Memory B cell (primary cell): ENCODE measurements at places on chromosomes 1 and 21.
A peak's percentile ranks its signal among the peaks of the same experiment; 100 is the strongest.

DNA sequence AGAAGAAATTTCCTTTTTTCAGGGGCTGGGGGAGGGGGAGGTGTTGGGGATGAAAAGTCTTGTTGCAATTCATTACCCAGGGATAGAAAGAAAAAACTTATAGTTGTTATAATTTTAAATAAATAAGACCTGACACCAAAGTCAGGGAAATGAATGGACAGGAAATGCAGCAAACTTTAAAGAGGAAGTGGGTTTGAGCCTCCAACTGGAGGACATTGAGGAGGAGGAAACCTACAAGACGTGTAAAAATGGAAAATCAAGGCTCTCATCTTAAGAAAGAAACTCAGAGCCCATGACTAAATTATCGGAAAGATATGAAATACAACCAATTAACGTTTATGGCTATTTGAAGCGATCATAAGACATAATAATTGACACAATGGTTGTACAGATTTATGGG, 54.4 kb downstream of the NIBAN1 start:
- DNase-seq = no peak

DNA sequence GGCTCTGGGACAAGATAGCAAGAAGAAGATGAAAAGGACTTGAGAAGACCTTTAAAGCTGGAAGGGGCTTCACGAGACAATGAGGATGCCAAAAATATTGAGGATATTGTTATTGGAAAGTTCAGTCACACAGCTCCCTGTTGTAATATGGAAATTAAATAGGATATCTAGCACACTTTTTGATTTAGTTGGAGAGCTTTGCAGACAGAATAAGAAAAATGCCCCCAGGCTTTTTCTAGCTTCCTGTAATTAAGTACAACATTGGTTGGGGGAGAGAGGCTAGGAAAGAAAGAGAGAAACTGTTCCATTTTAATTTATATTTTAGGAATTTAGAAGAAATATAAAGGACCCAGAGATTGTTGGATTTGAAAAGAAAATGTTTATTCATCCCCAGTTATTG, 27.5 kb downstream of the RBM11 start:
- no peak for DNase-seq

- DNase-seq = no peak
Measured at GRCh38 chr1:154500533-154500932, 1.5 kb upstream of the TDRD10 start.

DNA sequence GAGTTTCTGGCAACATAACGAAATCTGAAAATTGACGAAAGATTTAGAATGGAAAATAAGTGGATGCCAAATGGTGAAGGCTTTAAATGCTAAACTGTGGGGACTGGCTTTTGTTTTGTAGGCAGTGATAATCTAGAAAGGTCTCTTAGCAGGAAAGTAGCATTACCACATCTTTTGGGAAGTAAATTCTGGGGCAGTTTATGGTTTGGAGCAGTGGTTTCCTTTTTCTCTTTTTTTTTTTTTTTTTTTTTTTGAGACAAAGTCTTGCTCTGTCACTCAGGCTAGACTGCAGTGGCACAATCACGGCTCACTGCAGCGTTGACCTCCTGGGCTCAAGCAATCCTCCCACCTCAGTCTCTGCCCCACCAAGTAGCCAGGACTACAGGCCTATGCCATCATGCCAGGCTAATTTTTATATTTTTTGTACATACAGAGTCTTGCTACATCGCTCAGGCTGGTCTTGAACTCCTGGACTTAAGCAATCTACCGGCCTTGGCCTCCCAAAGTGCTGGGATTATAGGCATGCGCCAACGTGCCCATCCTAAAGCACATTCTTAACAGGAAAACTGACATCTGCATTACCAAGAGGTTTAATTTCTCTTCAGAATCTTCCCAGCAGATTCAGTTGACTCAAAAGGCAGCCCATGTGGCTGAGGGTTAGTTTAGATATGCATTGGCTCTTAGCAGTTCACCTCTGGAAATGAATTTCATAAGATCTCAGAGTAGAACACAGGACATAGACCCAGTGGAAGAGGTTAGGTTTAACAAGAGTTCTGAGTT, 32.9 kb downstream of the C21orf91 start:
- DNase-seq = no peak

DNA sequence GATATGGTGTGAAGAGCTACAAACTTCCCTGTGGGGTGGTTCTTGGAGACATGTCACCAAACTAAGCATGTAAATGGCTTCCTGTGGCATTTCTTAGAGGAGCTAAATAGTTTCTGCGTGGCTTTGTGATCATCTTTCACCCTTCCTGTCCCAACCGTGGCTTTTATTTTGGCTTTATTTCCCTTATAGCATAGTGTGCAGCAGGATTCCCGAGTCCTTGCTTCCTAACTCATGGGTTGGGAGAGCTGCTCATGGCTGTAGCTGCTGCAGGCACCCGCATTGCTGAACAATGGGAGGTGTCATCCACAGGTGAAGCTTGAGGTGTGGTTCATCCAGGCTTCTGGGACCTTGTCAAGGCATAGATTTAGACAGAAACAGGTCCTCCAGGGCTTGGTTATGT, 192.0 kb downstream of the SDCCAG8 start:
- DNase-seq = no peak

DNA sequence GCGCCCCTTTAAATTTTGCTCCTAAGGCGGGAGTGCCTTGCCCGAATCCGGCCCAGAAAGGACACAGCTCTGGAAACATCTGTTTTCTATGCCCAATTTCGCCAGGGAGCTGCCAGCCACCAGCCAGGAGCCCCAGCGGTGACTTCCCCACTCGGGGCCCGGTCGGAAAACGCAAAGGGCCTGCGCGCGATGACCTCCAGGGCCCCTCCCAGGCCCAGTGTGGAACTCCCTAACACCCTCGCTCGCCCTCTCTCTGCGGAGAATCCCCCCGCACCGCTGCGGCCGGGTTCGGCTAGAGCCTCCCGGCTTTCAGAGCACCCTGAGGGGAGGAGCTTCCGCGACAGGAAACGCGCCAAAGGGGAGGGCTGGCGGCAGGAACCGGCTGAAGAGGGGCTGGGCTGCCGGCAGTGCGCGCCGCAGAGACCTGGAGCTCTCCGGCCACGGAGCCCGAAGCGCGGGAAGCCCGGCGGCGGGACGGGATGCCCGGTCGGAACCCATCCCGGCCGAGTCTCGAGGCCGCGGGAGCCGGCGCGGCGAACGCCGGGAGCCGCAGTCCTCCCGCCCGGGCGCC, 505 bp downstream of the CLSPN start:
- DNase-seq = peak; percentile 60

GRCh38 chr1:82177192-82177591, 376.5 kb downstream of the ADGRL2 start:
- no peak for DNase-seq

DNA sequence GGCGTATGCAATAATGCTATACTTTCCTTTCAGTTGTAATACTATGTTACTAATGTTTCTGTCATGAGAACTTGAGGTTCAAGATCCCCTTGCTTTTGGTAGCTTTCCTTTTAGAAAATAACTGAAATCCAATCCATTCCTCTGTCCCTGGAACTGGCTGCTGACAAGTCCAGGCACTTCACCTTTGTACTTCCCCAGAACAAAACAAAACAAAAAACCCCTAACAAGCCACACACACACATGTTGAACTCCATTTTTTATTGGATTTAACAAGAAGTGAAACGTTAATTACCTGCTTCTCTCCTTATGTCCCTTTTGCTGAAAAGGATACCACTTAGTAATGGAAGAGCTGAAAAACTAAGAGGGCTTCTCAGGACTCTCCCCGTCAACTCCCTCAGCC, 26.1 kb upstream of the SDC3 start:
- DNase-seq = no peak

GRCh38 chr1:38489844-38490270, 369.7 kb downstream of the RRAGC start:
- DNase-seq = no peak

DNA sequence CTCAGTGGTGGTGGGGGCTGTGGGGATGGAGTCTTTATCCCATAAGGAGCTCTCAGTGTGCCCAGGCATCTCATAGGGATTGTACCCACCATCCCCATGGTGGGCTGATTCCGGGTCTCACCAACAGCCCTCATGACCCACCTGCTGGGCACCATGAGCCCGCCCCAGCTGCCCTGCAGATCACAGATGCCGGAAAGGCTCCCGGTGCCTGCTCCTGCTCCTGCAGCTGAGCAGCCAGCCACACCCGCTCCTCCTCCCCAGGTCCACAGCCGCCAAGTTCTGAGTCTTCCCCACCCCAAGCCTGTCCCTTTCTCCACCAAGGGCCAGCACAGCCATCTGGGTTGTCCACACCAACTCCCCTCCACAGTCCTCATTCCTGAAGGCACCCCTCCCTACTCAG, 15.5 kb upstream of the TSPEAR start:
- DNase-seq = no peak

GRCh38 chr1:38616846-38617245, 242.7 kb downstream of the RRAGC start:
- no peak for DNase-seq

DNA sequence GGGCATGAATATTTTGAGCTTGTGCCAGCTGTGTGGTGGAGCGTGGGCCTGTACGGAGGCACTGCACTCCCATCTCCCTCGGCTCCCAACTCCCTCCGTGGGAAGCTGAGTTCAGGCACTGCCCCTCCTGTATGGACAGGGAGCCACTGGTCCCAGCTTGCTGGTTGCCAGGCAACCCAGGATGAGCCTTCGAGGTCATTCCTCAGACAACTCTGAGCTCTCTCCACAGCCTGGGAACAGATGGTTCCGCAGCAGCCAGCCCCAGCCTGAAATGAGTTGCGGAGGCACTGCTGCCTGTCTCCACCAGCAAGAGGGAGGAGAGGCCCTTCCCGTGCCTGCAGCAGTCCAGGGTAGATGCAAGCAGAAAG, 58.4 kb upstream of the TENT5B start:
- no peak for DNase-seq

DNA sequence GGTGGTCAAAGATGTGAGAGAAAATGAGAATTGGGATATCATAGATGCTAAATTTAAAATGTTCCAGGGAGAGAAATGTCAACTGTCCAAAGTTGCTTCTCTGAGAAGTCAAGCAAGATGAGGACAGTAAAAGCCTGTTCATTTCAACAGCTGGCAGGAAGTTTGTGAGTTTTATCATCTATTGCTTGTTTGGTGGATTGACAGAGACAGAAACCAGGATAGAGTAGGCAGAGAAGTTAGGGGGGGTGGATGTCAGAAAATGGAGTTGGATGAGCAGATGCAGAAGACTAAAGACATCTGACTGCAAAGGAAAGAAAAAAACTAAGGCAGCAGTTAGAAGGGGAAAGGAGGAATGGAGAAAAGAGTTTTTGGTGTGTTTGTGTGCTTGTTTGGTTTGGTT, 78.4 kb downstream of the AK5 start:
- no peak for DNase-seq

GRCh38 chr1:34404804-34405203, 228.1 kb downstream of the C1orf94 start:
- no peak for DNase-seq

DNA sequence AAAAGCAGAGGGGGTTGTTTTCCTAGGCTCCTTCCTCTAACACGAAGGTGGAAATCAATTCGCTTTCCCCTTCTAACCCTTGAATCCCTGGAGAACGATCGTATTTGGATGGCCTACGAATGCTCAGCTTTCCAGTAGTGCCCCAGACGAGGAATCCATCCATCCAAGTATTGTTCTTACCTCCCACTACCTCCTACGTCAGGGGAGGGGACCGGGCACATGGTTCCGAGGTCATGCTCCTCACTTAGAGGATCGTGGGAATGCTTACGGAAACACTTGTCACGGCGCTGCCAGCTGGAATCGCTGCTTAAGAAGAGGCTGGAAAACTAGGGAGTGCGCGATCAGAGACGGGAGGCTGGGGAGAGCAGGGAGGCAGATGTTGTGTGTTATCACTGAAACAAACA, 47.4 kb downstream of the CAPZB start:
- no peak for DNase-seq

DNA sequence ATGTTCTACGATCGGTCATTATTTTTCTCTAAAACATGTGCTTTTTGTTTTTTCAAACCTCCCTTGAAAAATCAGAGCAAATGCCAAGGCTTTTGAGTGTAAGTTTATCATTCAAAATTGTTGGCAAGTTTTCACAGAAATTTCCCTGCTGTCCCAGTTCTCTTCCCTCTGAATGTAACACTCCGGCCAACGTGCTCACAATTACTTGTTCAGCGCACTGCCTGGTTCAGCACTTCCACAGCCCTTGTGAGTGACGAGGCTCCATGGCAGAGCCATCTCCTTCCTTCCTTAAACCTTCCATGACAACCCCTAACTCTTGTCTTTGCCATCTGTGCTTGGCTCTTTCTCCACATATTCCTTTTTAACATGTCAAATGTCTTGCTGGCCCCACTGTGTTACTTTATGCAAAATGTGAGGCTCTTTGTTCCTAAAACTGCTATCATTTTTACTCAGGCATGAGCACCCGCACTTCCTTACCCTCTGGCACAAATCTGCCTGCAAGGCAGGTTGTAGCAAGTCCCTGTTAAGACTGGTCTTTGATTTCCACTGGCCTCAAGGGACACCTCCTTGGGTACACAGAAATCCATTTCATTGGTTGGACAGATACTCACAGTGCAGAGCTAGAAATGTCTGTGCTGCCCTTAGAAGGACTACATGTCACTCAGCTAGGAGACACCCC, 142.8 kb downstream of the HUNK start:
- DNase-seq = no peak

DNA sequence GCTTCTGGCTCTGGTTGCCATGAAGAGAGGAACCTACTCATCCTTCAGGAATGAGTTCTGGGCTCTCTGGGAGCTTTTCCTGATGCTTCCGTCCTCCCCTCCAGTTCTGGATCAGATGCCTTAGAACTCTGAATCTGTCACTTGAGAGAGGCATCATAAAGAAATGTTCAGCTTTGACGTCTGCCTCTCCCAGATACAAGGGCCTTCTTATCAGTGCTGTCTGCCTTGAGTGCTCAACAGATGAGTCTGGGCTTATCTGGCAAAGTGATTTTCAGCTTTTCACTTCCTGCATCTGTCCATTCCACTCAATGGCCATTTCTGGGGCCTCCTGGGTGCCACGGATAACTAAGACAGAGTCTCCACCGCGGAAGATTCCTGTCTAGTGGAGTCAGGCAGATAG, 12.3 kb upstream of the OTUD3 start:
- no peak for DNase-seq

DNA sequence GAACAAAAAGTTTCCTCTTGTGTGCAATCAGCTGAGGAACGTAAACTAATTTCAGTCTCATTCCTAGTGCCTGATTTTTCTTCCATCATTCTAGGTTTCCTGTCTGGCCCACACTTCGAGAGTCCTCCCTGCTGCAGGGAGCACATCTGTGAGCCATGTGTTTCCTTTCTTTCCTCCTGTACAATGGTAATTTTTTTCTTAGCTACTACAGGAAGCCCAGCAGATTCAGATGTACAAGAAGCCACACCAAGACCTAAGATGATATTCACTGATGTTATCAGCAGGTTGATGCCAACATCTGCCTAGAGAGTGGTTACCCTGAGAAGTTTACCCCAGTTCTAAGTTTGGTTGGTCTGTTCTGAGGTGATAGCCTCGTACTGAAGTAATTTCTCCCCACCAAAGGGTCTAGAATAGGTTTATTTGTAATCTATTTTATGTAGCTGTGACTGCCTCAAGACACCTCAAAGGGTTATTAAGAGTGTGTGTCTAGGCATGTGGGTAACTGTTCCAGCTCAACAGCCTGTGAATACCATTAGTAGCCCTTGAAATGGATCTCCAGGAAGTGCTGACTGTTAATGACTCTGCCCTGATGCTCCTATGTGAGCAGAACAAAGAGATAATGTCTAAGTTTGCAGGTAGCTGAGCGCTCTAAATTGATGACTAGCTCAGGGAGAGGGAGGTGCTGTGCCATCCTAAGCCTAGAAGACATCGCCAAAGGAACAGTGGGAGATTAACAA, 31.7 kb upstream of the CLDN14 start:
- no peak for DNase-seq
